ENCODE measurements at places on chromosomes 2 and 18.

- no peak for DNase-seq
Observed at GRCh38 chr2:29518010-29518409, 402.8 kb downstream of the CLIP4 start.

GRCh38 chr2:21367421-21367820 lies 243.7 kb downstream of the TDRD15 start:
- DNase-seq = no peak

DNA sequence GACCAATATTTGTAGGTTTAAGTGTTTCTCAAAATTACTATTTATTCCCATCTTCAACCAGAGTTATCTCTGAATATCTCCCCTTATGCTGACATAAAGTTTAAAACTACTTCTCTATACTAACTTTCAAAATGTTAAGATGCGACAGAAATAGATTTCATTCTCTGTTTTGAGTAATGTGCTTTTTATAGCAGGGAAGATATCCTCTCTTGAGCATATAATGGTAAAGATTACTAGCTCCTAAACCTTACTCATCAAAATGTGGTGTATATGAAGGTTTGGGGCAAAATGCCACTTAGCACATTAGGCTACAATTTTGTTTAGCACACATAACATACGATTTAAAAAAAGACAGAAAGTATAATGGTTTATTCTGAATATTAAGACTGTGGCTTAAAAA lies 54.4 kb downstream of the CWC22 start:
- no peak for DNase-seq

DNA sequence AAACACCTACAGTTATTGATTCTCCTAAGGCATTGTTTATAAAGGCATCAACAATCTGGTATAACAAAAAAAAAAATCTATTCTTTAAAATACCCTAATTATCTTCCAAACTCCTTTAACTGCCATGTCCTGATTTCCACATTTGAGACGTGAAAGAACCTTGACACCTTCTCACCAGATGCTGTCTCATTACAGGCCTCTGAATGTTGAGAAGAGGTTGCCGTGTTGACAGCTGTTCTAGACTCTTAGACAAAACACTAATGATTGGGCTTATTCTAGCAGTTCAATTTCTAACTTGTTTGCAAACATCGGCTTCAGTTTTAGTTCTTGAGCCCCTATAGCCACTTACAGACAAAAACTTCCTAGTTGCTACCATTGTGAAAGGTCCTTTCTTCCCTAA lies 988.8 kb downstream of the LRP1B start:
- DNase-seq = no peak

- DNase-seq = no peak
Observed at GRCh38 chr2:113915082-113915819, 25.4 kb downstream of the ACTR3 start.

DNA sequence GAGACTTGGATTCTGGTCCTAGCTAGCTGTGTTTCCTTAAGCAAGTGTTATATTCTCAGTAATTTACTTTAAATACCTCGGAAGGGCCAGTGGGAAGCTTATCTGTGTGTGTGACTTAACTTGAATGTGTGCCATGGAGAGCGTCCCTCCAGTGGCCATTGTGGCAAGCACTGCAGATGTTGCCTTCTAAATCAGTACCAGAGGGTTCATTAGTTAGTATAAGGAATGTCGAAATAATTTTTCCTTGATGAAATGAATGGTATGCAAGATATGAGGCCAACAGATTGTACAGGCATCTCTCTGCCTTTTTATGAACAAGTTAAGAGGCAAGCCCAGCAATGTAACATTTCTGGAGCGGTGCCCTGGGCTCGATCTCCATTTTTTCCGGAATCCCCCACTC lies 52.0 kb downstream of the FBXO36 start:
- no peak for DNase-seq

GRCh38 chr2:241999184-241999583 lies 129.7 kb downstream of the RTP5 start:
- no peak for DNase-seq

GRCh38 chr2:133420788-133421187 lies 147.5 kb downstream of the NCKAP5 start:
- no peak for DNase-seq

GRCh38 chr18:44726059-44726421 lies 45.4 kb downstream of the SETBP1 start:
- DNase-seq = no peak

DNA sequence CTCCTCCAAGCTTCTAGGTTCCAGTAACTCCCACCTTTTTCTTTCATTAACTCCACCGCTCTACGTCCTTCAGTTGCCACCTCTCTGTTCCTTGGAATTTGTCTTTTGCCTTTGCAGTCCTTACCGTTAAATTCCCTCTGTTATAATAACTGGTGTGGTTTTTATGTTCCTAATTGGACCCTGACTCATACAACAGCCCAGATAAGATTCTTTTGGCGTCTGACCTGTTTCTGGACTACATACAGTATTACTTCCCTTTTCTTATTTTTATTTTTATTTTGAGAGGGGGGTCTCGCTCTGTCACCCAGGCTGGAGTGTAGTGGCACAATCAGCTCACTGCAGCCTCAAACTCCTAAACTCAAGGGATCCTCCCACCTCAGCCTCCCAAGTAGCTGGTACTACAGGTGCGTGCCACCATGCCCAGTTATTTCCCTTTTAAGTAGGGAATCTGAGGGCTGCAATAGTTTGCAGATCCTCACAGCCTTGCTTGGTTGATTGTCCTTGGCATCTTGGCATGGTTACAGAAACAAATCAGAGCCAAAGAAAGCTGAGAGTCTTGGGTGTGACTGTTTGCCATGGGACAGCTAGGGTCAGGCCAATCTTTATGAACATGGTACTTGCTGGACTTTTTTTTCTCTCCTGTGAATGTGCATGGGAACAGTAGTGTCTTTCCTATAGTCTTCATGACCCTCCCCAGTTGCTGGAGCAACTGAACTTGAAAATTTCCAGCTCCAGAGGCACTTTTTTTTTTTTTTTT lies 22.0 kb downstream of the TCF23 start:
- no peak for DNase-seq

- DNase-seq = no peak
Observed at GRCh38 chr2:68594041-68594440, 49.3 kb upstream of the PROKR1 start.

GRCh38 chr2:86078774-86079545 lies 26.7 kb downstream of the POLR1A start:
- peak; percentile 1 for DNase-seq

- no peak for DNase-seq
Observed at GRCh38 chr18:10226971-10227370, 227.5 kb upstream of the APCDD1 start.

GRCh38 chr18:79857082-79857671 lies 59.4 kb downstream of the KCNG2 start:
- DNase-seq = no peak

GRCh38 chr2:218395456-218395825 lies 4.2 kb upstream of the CTDSP1 start:
- no peak for DNase-seq

DNA sequence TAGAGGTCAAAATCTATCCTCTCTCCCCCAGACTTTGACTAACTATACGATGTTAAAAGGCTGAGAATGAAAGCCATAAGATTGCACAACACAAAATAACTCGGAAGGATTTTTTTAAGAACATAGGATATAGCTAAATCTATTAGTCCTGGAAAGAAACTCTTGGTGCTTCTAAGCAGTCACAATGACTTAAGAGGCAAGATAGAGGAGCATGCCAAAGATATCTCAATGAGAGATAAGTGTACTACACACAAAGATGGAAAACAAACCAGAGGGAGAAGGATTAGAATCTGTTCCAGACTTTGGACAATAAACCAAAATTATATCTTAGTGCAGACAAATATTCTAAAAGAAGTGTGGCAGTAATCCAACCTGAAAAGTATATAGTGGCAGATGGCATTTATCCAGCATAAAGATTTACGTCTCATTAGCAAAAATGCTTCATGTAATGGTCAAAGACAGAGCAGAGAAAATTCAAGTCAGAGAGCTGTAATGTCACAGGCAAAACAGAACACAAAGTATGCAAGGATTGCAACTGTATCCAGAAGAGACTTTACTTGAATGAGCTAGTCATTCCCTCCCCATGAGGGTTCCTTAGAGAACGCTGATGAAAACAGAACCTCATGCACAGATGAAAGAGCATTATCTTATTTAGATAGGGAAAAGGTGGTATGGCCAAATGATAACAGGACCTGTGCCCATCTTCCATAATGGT lies 28.8 kb upstream of the EVA1A start:
- no peak for DNase-seq

Measured in GDM1 (cell line).